ENCODE measurements at places on chromosomes 5 and 9.

DNA sequence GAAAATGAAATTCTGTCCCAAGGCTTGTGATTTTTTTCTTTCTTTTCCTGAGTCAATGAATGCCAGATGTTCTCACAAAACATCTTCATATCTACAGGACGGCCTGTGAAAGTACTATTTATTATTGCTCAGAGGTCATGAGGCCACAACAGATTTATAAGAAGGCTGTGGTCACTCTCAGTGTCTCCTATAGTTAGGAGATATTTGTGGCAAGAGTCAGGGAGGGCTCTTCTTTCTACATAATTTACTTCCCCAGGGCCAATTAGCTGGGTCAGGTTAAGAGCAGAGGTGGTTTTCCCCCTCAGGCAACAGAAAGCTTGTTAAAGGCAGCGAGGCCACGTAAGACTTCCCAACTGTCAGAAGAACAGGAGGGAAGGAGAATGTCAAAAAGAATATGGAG, 248.7 kb downstream of the SLIT3 start:
- no peak for DNase-seq

GRCh38 chr9:69466151-69466550, 141.1 kb downstream of the ENTREP1 start:
- DNase-seq: no peak

GRCh38 chr9:89505048-89505447, 7.1 kb upstream of the SEMA4D start:
- DNase-seq: no peak

DNA sequence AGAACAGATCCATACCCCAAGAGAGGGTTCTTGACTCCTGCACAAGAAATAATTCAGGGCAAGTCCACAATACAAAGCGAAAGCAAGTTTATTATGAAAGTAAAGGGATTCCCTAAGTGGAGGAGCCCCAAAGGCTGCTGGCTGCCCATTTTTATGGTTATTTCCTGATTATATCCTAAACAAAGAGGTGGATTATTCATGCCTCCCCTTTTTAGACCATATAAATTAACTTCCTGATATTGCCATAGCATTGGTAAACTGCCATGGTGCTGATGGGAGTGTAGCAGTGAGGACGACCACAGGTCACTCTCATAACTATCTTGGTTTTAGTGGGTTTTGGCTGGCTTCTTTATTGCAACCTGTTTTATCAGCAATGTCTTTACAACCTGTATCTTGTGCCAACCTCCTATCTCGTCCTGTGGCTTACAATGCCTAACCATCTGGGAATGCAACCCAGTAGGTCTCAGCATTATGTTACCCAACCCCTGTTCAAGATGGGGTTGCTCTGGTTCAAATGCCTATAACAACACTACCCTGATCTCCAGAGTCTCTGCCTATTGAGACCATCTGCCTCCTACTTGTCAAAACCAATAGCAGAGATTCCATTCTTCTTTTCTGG, 154.4 kb upstream of the GRAMD2B start:
- no peak for DNase-seq

- DNase-seq: no peak
These were observed 39.0 kb upstream of the NSMF start for GRCh38 chr9:137497921-137498719.

GRCh38 chr9:19385786-19386501, 5.9 kb upstream of the RPS6 start:
- DNase-seq: no peak

GRCh38 chr9:35937227-35937626, 20.7 kb downstream of the OR2S2 start:
- DNase-seq: no peak

GRCh38 chr5:34415559-34416198, 240.4 kb upstream of the RAI14 start:
- DNase-seq: no peak

DNA sequence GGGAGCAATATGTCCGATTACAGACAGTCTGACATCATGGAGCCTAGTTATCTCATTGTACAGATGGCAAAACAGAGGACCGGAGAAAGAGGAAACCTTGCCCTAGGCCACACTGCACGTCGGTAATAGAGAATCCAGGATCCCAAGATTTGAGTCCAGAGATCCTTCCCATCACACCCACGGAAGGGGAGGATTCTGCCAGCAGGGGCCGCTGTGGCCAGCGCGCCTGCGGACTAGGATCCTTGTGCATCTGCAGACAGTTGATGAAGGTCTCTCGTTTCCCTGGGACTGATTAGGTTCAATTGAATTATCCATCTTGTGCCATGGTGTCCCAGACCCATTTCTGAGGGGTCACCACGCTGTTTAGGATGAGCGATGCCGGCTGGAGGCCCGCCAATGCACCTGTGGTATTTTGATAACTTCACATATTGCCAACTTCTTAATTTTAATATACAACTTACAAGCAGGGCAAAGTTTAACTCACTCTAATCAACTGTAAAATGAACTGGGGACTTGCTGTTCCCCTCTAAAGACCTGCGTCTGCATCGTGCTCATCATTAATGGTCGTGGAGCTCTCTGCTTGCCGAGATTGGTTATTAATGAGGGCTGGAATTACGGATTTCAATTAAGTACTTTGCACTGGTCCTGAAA, 592.7 kb upstream of the BRINP1 start:
- no peak for DNase-seq

DNA sequence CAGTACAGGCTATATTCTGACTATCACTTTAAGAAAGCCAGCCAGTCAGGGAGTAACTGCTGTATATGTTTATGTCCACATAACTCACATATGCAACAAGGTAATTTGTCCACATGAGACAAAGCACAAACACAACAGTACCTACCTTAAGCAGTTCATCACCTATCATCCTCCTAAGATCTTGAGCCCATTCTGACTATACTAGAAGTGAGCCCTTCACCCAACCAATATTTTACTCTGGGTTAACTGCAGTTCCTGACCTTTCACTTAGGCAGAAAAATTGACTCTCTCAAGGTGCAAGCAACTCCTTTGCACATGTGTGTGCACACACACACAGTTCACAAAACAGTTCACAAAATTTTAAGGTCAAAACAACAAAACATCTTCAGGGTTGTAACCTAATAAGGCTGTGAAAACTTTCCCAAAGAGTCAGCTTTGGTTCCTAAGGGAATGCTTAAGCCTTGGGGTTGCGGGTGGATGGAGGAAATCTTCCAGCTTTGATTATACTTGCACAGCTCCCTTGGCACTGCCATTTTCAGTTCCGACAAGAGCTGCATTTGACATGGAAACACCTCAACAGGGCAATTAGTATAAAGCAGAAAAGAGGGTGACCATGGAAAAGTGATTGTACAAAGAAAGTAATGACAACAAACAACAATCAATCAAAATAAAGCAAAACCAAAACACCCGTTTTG, 215.3 kb downstream of the NFIB start:
- no peak for DNase-seq

DNA sequence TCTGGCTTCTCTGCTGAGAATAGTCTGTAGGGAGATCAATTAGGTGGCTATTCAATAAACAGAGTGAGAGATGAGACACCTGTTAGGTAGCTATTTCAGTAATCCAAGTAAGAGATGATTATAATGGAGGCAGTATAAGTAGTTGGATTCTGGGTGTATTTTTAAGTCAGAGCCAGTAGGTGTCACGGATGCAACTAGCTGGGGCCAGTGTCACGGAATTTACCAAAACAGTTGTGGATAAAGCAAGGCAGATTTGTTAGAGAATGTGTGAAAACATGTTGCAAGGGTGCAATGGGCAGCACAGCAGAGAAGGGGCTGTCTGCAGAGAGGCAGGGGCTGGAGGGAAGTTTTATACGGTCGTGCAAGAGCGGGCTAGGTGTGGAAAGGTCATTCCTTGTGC, 114.9 kb downstream of the RASGRF2 start:
- no peak for DNase-seq

GRCh38 chr5:94771742-94772141, 153.3 kb downstream of the SLF1 start:
- DNase-seq: no peak

DNA sequence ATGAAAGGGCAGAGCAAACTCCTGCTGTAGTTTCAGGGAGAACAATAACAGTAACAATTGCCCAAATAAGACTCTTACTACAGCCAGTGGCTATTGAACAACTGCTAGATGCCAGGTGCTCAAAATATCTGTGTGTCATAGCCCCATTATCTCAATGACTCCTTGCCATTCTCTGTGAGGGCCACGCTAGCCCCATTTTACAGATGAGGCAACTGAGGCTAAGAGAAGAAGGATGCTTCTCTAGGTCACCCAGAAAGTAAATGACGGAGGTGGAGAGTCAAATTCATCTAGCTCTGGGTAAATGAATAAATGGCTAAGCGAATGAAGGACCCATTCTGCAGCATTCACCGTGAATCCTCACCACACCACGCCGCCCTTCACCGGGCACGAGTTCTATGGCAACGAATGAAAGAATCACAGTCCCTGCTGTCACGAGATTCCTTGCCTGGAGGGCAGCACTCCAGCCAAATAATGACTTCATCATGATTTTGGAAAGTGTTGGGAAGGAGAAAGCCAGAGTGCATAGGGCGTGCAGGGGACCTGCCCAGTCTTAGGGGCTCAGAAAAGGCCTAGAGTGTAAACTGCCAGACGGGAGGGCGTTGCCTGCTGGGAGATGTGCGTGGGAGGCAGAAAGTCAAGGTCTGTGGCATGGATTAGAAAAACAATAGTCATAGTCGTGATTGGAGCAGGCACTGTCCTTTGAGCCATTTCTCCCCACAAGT, 147.2 kb downstream of the C9orf50 start:
- no peak for DNase-seq

DNA sequence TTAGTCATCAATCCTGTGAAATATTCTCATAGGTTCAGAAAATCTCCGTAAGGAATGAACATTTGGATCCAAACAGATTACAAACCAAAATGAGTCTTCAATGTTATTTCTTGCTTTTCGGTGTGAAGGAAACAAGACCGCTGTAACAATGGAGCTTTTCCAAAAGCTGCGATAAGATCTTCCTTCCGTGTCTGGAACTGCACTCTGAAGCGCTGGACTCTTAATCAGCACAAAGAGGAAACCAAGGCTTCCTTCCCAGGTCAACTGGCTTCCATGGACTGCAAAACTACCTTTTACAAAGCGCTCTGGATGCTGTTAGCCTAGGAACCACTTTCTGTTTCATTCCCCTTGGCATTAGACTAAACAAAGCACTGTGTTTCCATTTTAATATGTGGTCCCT, 137.9 kb upstream of the BASP1 start:
- no peak for DNase-seq

- no peak for DNase-seq
These were observed 140.4 kb upstream of the VLDLR start for GRCh38 chr9:2481216-2481615.

- DNase-seq: no peak
These were observed 93.6 kb downstream of the ARHGEF28 start for GRCh38 chr5:73719632-73720031.

DNA sequence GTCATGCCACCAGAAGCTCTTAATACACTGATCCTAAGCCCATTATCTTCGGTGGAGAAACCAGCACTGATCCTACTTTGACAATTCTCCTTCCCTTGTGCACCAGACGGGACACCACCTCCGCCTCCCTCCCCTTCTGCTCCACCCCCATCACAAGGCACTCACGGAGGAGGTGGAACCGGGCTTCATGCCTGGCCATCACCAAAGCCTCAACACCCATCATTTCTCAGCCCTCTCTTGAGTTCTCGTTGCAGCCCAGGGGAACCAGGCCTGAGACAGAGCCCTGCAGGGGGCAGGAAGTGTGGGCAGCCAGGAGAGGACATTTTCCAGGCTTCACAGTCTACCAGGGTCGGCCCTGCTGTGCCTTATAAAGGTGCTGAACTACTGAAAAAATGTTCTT, 160.5 kb downstream of the GOLPH3 start:
- DNase-seq: no peak

DNA sequence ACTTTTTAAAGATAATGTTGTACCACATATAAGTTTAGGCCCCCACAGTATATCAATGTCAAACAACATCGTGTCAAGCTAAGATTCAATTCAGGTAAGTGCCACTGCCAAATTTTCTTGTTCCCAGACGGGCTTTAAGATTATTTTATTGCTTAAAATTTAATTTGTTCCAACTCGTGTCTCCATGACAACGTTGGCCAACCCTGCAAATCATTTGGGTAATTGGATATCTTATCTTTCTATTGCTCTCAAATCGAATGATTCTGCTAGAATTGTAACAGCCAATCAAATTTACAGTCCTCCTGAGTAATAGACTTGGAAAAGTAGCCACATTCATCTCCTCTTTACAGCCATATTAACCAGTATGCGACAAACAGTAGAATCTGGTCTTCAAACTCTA, 19.5 kb downstream of the TLE1 start:
- DNase-seq: no peak

- no peak for DNase-seq
These were observed 134.8 kb downstream of the ZNF354C start for GRCh38 chr5:179194941-179195381.

GRCh38 chr9:77133011-77133410, 44.3 kb upstream of the VPS13A start:
- no peak for DNase-seq

GRCh38 chr5:175753536-175754402, 95.9 kb downstream of the HRH2 start:
- no peak for DNase-seq

- DNase-seq: no peak
These were observed 6.8 kb downstream of the CXXC5 start for GRCh38 chr5:139654871-139655491.

DNA sequence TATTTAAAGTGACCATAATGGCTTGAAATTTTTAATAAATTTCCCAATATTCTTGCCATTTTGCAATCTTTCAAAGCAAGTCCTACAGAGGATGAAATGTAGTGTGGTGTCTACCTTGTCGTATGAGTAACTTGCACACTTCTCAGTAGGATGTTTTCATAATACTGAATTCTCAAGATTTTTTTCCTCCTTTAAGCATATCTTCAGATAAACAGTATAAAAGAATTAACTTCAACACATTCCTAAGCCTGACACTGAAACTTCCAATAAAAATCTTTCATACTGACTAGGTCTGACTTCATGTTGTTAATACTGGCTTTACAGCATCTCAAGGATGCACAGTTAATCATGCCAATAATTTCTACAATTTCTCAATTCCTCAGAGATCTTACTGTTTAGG, 62.0 kb downstream of the DROSHA start:
- DNase-seq: no peak
